ENCODE measurements at places on chromosomes 11 and 22.

GRCh38 chr22:50477923-50478322 is 3.1 kb upstream of the SBF1 start:
- no peak for DNase-seq

GRCh38 chr11:66089067-66089466 is 19.0 kb downstream of the PACS1 start:
- no peak for DNase-seq

- DNase-seq: peak; percentile 86
Measured at GRCh38 chr11:122202951-122203456, 87.0 kb upstream of the BLID start.

- DNase-seq: no peak
Measured at GRCh38 chr11:128714123-128714522, 20.3 kb downstream of the FLI1 start.

- no peak for DNase-seq
Measured at GRCh38 chr11:82786001-82786400, 52.3 kb upstream of the FAM181B start.

GRCh38 chr22:32527756-32528155 is 53.1 kb downstream of the FBXO7 start:
- no peak for DNase-seq
